ENCODE measurements at places on chromosomes 7 and 10. TPM values are rescaled to one million over a fixed set of nuclear protein-coding genes. Genes with fewer than 3 reads are reported as not detected.

Gene EPDR1
- 55.1 TPM for total RNA-seq

Gene POLR1F
- total RNA-seq: 10.8 TPM

Gene CDHR1
- total RNA-seq: 0.65 TPM

Gene ASB15
- 77.3 TPM for total RNA-seq

Gene ZNF804B
- total RNA-seq: not detected

Gene EMX2
- total RNA-seq: not detected

Gene ASB10
- total RNA-seq: 41.4 TPM

Gene PLXNA4
- 17.6 TPM for total RNA-seq

Gene CRYGN
- total RNA-seq: not detected

Gene AOAH
- 1.9 TPM for total RNA-seq

Gene SPDYE11
- not detected for total RNA-seq

Gene PKD1L1
- 1.3 TPM for total RNA-seq

Gene SPDYE1
- total RNA-seq: not detected

Gene SUPV3L1
- total RNA-seq: 40.1 TPM

Gene AGAP5
- total RNA-seq: 2.6 TPM

Gene PTPRZ1
- 0.41 TPM for total RNA-seq

Gene MEOX2
- 9.0 TPM for total RNA-seq

Gene CNNM1
- 0.16 TPM for total RNA-seq

Gene VWC2
- total RNA-seq: 8.0 TPM

Gene AKR1C3
- 40.5 TPM for total RNA-seq

Measured in Right ventricle myocardium inferior (tissue), 1 donor.